ENCODE measurements at places on chromosomes 7 and 10.

- DNase-seq: peak; percentile 58
These were observed 30.0 kb upstream of the TES start for GRCh38 chr7:116180302-116180701.

DNA sequence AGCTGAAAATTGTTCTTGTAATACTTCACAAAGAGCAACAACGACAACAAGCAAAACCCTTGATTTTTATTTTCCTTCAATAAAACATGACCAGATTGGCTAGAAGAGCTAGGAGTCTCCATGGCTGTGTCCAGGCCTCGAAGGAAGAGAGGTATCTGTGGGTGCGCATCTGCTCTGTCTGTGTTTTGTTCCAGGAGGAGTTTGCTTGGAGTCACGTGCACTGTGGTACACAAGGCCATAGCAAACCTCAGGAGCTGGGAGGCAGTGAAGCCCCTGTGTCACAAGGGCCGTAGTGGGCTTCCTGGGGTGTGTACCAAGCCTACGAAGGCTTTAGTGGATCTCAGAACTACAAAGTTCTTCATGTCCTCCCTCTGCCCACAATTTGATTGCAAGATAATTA is 271.7 kb downstream of the TWIST1 start:
- DNase-seq: no peak

DNA sequence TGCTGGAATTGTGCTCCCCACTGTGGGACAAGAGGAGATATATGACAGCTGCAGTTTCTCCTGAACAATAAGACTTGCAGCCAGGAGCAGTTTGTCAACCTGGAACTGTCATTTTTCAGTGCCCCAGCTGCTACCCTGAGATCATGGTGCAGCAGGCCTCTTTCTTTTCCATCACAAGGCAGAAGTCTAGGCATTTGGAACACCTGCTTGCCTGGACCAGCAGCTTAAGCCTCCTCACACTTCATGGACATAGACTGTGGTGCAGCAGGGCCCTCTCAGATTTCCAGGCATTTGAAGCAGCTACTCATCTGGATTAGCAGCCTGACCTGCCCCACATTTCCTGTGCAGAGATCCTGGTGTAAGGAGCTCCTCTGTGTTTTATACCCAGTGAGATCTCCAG is 450.7 kb upstream of the TEX47 start:
- DNase-seq: no peak

GRCh38 chr7:129831424-129832058 is 121.2 kb downstream of the UBE2H start:
- DNase-seq: peak; percentile 98

GRCh38 chr10:58435297-58435985 is 50.2 kb downstream of the TFAM start:
- peak; percentile 99 for DNase-seq

DNA sequence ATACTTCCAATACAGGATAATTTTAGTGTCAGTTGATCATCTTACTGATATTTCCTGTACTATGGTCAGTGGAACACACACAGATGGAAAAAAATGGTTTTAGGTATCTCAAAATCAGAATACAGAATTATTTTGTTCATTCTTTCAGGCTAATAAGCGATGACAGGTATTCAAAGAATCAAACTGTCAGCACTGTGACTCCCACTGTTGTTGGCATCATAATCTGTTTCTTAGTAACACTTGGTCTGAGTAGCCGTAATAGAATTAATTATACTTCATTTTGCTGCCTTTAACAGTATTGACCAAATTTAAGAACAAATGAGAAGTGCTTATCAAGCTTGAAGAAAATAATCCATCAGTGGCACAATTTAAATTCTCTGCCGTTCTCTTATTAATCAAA is 215.0 kb downstream of the SKAP2 start:
- no peak for DNase-seq

DNA sequence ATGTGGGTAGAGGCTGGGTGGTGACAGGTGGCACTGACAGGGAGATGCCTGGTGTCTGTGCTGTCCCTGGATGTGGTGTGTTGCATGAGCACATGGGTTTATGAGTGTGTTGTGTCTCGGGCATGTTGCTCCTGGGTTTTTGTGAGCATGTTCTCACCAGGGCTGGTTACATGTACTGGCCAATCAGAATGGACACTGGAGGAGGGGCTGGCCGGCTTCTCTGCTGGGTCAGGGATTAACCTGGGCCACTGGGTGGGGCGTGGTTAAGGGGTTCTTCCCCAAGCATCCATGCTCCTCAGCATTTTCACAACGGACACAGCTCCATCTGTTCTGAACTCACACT is 20.8 kb upstream of the VOPP1 start:
- no peak for DNase-seq

DNA sequence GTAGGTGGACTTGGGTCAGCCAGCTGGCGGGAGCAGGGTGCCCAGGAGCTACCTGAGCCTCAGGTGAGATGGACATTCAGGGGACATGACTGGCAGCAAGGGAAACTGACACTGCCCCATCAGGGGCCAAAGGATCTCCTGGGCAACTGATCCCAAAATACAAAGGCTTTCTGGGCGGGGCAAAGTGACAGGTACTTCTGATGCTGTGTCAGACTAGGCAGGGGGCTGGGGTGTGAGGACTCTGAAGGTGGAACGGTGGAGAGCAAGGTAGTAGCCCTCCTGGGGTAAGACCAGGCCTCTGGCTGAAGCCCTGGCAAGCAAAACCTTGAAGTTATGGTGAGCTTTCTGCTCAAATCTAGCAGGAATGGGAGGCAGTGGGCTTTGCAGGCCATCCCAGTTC is 4.4 kb downstream of the OPN4 start:
- no peak for DNase-seq

GRCh38 chr10:24455447-24455846 is 246.5 kb downstream of the KIAA1217 start:
- DNase-seq: no peak

- no peak for DNase-seq
These were observed 10.8 kb downstream of the PRKCQ start for GRCh38 chr10:6569259-6569658.

DNA sequence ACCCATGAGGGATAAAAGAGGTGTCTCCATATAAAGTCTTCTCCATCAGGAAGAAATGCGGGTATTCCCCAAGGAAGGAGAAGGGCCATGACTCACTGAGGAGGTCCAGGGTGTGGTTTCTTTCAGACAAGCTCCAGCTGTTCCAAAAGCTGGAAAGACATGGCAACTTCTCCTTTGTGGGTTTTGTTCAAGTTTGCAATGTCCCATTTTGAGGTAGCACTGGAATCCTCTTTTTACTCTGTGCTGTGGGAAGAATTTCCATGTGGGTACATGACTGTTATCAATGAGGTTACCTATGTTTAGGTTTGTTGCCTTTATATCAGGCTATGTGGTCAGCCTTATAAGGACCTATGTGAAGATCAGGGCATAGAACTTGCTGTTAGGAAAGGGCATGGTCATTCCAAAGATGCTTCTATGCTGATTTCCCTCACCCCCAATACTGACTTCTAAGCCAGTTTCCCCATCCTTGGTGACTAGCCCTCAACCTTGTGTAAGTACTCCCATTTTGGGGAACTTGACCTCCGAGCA is 697.5 kb downstream of the INHBA start:
- peak; percentile 79 for DNase-seq

DNA sequence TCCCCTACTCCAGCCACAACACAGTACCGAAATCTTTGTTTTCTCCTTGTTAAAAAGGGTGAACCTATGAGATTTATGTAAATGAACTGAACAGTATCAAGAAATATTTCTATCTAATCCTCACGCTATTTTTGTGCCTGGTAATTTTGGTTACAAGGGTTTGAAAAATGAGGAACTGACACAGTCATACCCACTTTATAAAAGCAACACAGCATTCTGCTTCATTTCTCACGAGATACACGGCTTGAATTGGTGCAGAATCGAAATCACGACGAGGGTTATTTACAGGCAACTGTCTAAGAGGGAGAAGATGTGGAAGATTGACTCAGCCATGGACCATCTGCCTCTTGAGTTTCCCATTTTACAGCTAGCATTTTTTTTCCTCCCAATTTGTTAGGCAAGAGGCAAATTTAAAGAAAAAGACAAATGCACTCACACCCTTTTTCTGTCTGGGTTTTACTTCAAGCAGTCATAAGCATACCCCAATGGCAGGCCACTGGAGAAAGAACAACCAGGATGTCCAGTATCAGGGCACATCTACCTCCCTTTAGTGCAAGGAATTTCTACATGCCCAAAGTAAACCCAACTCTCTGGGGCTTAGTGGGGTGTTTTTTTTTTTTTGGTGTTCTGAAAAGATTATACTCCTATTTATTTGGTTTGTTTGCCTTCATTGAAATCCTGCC is 108.1 kb downstream of the ITGB8 start:
- DNase-seq: no peak

- DNase-seq: no peak
These were observed 23.9 kb upstream of the AP5Z1 start for GRCh38 chr7:4751398-4751947.

- peak; percentile 92 for DNase-seq
These were observed 247.4 kb downstream of the KIAA1217 start for GRCh38 chr10:24456322-24456721.

DNA sequence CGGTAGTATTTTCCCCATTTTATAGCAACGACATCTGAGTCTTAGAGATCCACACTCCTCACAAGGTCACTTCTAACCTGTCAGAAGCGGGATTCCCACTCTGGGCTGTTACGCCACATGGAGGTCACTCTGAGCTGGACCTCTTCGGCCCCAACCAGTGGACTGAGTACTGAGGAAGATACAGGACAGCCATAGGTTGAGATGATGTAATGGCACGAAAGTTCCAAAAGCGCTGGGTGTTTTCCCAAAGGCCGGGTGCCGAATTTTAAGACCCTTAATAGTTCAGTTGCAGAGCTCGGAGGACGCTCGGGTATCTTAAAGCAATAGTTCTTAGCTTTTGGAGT is 699 bp downstream of the GHITM start:
- DNase-seq: peak; percentile 35

- peak; percentile 44 for DNase-seq
These were observed 4.1 kb upstream of the TAS2R5 start for GRCh38 chr7:141785706-141786552.

DNA sequence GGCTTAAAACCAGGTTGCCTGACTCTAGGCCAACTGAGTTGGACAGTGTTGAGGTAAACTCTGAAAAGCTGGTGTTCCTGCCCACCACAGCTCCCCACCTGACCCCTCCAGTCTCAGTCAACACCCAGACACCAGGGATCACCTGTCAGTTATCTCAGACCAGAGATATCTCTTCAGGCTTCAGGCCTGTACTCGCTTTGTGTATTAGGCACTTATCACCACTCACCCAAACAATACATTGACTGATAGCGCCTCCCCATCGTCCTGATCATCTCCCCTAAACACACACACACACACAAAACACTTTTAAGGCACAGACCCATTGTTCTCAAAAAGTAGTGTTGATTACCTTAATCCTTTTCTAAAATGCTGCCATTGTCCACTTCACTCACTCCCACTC is 111.5 kb downstream of the PLCE1 start:
- DNase-seq: no peak

- peak; percentile 3 for DNase-seq
These were observed 100.4 kb upstream of the DNAJC1 start for GRCh38 chr10:22103701-22104470.

GRCh38 chr10:58585435-58585834 is 72.8 kb downstream of the BICC1 start:
- no peak for DNase-seq

- peak; percentile 93 for DNase-seq
These were observed 745 bp downstream of the DAGLB start for GRCh38 chr7:6446838-6447580.

- peak; percentile 61 for DNase-seq
These were observed 88.9 kb downstream of the CHRM2 start for GRCh38 chr7:136957391-136957790.

- peak; percentile 17 for DNase-seq
These were observed 1.7 kb downstream of the ADRB1 start for GRCh38 chr10:114045136-114046086.

DNA sequence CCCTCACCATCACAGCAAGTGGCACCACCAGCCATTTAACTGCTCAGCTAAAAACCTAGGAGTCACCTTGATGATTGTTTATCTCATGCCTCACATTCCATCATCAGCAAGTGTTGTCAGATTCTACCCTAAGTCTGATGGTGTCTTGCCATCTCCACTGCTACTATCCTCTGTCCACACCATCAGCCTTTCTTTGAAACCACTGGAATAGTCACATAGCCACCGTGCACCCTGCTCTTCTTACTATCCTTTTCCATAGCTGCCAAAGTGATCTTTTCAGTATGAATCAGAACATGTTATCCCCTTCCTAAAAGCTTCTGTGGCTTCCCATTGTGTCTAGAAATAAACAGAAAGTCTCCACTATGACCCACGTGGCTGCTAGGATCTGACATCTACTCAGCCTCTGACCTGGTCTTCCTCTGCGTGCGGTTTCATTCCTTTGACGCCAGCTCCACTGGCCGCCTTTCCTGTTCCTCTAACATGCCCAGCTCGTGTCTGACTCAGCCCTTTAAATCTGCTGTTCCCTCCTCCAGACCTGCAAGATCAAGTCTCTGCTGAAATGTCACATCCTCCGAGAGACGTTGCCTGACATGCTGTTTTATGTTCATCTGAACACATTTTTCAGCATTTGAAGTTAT is 16.5 kb upstream of the CHN2 start:
- DNase-seq: no peak

GRCh38 chr10:78650122-78650521 is 418.6 kb upstream of the ZMIZ1 start:
- no peak for DNase-seq

GRCh38 chr10:47024399-47025252 is 113.4 kb downstream of the PTPN20 start:
- DNase-seq: peak; percentile 39

GRCh38 chr10:130956251-130956650 is 355.3 kb downstream of the TCERG1L start:
- DNase-seq: no peak

DNA sequence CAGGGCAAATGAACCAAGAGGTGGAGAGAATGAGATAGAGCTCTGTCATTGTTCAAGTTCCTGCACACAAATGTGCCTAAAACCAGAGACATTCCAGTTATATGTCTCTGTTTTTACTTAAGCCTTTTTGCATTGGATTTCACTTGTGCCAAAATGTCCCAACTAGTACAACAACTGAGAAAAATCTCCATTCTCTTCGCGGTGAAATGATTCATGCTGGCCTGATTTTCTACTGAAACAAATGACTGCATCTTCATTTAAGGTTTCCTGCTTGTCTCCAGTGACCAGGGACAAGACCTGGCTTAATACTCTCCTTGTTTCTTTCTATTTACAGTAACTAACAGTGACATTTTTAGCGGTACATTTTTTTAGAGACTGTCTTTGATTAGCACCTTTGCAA is 714.9 kb downstream of the KCNMA1 start:
- no peak for DNase-seq

GRCh38 chr7:158093156-158093796 is 494.3 kb downstream of the PTPRN2 start:
- no peak for DNase-seq

- no peak for DNase-seq
These were observed 928.3 kb downstream of the CNTNAP2 start for GRCh38 chr7:147044941-147045340.

GRCh38 chr10:119020627-119020946 is 8.9 kb upstream of the NANOS1 start:
- DNase-seq: peak; percentile 28

GRCh38 chr7:86991771-86992191 is 67.7 kb downstream of the ELAPOR2 start:
- no peak for DNase-seq
